AG10803 (cell line): ENCODE measurements at places on chromosomes 5 and 9.

DNA sequence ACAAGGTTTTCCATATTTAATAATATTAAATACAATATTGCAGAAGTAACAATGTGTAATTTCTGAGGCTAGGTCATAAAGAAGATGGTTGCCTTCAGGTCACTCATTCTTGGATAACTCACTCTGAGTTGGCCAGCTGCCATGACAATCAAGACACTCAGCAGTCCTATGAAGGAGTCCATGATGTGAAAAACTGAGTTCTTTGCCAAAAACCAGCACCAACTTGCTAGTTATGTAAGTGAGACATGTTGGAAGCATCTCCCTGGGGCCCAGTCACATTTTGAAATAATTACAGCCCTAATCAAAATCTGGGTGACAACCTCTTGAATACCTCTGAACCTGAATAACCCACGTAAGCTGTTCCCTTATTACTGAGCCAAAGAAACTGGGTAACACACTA lies 453.2 kb downstream of the CDH18 start:
- no peak for DNase-seq

DNA sequence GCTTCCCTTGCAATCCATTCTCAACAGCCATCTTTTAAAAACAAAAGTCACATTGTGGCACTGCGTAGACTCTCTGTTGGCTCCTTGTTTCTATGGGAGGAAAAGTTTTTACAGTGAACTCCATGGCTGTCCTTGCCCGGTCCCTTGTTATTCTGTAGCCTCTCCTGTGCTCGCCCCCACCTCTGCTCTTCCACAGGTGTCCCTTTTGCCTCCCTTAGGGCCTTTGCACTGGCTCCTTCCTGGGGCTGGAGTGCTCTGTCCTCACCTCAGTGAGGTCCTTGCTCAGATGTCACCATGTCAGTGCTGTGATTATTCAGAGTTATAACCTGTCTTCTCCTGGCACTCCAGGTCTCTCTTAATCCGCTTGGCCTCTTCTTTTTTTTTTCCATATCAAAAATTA lies 308.8 kb downstream of the DOCK8 start:
- no peak for DNase-seq

DNA sequence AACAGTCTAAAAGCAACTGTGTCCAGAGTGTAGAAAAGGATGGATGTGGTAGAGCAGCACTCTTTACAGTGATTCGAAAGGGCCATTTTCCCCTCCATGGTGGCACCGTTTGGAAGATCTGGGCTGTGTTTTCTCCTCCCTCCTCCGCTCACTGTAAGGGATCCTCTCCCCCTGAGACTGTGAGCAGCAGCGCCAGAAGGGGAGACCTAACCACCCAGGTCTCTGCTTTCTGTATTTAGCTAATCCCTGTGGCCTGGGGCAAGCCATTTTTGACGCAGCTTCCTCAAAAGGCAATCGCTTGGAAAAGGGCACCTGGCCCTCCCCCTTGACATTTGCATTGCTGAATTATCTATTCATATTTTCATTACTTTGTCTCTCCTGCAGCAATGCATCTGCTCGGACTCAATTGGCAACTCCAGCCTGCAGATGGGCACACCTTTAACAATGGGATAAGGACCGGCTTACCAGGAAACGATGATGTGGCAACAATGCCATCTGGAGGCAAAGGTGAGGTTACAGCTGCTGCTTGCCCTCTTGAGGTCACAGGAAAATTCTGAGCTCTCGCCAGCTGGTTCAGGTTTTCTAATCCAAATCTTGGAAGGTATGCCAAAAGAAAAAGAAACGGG lies 244.3 kb upstream of the WWC1 start:
- DNase-seq = peak; percentile 41

GRCh38 chr9:76619640-76620039 lies 144.6 kb upstream of the PCA3 start:
- peak; percentile 74 for DNase-seq

- no peak for DNase-seq
Observed at GRCh38 chr5:111752426-111752965, 4.5 kb downstream of the NREP start.

DNA sequence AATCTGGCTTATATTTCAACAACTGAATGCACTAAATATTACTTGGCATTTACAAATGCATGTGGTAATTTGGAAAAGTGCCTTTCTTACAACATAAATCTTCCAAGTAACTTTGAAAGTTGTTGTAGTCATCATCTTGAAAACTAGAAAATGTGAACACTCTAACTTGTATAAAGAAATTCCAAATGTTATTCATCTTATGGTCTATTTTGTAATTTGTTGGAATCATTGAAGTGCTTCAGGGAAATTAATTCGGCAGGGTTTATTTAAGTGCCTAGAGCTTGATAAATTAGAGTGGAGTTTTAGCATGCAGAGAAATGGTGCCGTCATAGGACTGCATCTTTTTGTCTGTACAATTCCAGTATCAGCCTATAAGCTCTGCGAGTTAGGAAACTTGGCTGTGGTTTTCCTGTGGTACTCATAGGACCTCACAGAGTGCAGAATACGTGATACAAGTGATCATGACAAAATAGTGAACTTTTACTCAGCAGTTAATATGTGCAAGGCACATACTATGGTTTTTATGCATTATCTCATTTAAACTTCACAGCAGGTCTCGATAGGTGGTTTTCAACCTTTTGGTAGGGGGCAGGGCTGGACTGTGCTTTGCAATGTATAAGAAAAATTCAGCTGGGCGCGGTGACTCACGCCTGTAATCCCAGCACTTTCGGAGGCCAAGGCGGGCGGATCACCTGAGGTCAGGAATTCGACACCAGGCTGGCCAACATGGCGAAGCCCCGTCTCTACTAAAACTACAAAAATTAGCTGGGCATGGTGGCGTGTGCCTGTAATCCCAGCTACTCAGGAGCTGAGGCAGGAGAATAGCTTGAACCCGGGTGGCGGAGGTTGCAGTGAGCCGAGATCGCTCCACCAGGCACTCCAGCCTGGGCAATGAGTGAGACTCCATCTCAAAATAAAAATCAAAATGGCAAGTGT lies 79.6 kb downstream of the RAI14 start:
- peak; percentile 95 for DNase-seq

DNA sequence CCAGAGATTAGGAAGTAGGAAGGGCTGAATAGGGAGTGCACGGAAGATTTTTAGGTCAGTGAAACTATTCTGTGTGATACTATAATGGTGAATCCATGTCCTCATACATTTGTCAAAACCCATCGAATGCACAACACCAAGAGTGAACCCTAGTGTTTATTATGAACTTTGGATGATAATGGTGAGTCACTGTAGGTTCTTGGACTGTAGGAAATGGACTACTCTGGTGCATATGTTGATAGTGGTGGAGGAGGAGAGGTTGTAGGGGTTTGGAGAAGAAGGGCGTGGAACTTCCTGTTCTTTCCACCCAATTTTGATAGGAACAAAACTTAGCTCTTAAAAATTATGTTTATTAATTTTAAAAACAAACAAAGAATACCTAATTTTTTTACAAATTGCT lies 14.3 kb downstream of the CTSL start:
- no peak for DNase-seq

DNA sequence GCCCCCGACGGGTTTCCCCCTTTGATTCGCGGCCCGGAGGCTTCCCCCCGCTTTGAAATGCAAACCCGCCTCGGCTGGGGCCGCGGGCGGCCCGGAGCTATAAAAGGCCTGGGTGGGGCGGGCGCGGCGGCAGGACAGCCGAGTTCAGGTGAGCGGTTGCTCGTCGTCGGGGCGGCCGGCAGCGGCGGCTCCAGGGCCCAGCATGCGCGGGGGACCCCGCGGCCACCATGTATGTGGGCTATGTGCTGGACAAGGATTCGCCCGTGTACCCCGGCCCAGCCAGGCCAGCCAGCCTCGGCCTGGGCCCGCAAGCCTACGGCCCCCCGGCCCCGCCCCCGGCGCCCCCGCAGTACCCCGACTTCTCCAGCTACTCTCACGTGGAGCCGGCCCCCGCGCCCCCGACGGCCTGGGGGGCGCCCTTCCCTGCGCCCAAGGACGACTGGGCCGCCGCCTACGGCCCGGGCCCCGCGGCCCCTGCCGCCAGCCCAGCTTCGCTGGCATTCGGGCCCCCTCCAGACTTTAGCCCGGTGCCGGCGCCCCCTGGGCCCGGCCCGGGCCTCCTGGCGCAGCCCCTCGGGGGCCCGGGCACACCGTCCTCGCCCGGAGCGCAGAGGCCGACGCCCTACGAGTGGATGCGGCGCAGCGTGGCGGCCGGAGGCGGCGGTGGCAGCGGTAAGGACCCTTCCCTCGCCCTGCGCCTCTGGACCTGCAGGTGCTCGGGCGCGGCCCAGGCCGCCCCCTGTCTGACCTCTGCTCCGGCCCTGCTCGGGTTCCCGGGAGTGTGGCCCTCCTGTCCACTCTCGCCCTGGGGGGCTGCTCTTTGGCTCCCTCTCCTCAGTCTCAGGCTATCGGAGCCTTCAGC lies at the start of gene CDX1:
TSS of gene CDX1 (plus strand) at position 129 of the 862 bp plus-strand sequence. CDS start at position 228, 99 bp downstream.
- DNase-seq = no peak

DNA sequence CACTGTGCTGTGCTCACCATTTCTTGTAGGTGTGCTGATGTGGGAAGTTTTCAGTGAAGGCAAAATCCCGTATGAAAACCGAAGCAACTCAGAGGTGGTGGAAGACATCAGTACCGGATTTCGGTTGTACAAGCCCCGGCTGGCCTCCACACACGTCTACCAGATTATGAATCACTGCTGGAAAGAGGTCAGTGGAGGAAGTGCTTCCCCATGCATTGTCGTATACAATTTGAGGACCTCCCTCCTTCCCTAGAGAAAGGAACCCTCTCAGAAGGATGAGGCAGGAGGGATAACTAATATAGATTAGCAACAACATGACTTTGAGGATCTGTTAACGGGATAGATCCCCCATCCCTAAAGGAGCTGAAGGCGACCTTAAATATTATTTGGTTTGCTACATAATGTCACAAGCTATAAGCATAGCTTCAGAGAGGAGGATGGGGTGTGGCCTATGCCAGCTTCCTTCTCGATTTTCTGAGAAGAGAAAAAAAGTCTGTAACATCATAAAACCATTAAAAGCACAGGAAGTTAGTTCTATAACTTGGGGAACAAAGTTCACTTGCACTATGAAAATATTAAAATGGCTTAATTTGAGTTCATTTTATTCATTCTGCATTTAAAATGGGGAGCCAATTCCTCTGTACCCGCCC lies 17.0 kb upstream of the CYFIP2 start:
- no peak for DNase-seq

DNA sequence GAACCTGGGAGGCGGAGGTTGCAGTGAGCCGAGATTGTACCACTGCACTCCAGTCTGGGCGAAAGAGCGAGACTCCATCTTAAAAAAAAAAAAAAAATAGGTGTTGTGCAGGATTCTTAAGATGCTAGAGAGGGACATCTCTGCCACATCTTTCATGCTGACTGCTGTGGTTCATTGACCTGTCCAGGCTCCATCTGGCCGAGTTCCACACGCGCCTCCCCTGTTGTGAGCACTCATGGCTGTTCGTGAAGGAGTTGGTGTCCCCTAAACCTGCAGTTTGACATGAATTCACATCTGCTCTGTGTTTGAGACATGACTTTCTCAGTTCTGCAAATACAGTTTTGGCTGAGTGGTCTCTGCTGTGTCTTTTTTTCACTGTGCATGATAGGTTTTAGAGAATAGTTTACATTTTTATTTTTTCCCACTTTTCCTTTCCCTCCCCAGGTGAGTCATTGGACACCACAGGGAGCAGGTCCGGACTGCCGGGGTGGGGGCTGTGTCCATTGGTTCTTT lies 5.3 kb downstream of the NXNL2 start:
- DNase-seq = no peak
